Endothelial cell (in vitro differentiated cells): ENCODE measurements at places on chromosomes 5 and 9.

DNA sequence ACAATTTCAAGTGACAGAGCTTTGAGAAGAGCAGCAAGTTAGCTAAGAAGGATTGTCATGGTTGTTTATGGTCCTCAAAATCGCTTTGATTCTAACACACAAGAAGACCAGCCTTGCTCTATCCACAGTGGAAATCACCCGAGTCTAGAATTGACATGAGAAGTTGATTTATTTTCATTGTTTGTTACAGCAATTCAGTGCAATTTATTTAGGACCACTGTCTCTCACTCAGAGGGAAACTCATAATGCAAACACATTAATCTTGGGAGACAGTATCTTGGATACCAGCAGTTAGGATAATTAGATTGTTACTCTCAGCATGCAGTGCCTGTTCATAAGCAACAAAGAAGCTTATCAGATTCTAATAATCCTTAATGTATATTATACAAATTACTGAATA lies 498.9 kb downstream of the NTRK2 start:
- no peak for DNase-seq

- no peak for DNase-seq
Measured at GRCh38 chr9:107251756-107252322, 31.2 kb upstream of the RAD23B start.

- DNase-seq, result no peak
Measured at GRCh38 chr5:652773-653350, 40.3 kb downstream of the TPPP start.

- DNase-seq, result no peak
Measured at GRCh38 chr5:146082798-146083197, 22.6 kb downstream of the PLAC8L1 start.

DNA sequence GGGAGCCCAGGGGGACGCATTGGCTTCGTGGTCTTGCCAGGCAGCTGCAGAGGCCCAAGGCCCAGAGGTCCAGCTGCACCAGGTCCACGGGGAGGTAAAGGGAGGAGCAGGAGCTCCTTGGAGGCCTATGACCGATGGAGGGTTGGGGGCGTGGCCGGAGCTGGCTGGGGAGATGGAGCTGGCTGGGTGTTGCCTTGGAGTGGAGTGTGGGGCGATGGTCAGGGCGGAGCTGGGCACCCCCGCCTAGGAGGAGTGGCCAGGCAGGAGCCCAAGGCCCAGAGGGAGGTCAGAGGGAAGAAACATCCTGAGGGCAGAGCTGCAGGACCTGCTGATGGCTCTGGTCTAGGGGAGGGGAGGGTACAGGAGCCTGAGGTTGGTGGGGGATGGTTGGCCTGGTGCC lies 44.6 kb downstream of the KCNT1 start:
- DNase-seq, result no peak

- no peak for DNase-seq
Measured at GRCh38 chr9:36005891-36006290, 30.8 kb upstream of the RECK start.

DNA sequence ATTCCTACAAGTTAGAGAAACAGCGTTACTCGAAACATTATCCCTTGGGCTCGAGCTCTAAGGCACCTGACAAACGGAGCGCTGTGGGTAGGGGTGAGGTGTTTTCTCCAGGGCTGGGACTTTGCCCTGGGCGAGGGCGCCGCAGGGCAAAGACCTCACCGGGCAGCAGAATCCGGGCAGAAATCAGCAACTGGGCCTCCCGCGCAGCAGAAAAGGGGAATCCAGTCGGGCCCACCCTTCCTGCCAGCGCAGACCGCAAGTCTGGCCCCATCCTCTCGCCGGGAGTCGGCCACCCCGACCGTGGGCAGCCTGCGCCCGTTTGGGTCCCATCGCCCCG lies 430 bp upstream of the MSH3 start:
- peak; percentile 9 for DNase-seq

DNA sequence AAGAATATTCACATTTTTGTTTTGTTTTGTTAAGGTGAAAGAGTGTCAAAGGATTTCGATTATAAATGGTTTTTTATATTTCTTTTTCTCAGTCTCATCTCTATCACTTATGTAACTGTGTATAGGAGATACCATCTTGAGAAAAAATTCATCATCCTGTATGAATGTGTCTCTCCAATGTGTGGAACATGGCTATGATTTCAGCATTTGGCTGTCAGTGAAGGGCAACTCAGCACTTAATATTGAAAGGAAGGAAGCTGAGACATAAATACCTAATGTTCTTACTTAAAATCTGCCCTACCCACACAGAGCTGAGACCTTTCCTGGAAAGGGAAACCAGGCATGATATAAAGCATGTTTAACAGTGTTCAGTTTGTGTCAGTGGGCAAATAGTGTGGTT lies 474.2 kb upstream of the RIOK2 start:
- no peak for DNase-seq

GRCh38 chr5:117144086-117144485 lies 569.5 kb upstream of the SEMA6A start:
- DNase-seq, result no peak

DNA sequence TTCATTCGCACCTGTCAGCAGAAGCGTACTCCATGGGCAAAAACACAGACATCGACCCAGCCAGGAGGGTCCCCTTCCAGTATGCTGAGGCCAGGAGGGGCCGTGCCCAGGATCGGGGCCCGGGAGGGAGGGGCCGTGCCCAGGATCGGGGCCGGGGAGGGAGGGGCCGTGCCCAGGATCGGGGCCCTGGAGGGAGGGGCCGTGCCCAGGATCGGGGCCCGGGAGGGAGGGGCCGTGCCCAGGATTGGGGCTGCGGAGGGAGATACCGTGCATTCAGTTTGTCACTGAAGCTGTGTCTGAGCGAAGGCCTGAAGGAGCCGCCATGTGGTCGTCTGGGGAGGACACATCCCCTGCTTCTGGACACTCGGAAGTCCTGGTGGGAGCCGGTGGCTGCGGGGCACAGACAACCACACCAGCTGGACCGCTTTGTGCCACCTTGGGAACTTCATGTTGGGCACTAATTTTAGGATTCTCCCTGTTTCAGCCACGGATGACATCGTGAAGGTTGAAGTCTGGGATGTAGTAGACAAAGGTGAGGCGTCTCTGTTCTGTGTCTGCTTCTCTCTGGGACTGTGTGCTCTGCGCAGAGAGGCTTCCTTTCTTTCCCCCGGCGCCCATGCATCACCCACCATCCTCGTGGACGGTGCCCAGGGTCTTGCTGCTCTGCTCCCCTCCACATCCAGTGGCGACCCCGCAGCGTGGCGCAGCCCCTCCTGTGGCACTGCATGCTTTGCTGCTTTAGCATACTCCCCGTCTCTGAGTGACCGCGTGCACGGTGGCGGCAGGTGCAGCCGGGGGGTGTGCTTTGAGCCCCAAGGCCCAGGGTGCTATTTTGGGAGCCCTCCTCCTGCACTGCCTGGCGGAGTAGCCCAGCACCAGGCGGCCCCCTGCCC lies 16.7 kb upstream of the AJM1 start:
- no peak for DNase-seq

DNA sequence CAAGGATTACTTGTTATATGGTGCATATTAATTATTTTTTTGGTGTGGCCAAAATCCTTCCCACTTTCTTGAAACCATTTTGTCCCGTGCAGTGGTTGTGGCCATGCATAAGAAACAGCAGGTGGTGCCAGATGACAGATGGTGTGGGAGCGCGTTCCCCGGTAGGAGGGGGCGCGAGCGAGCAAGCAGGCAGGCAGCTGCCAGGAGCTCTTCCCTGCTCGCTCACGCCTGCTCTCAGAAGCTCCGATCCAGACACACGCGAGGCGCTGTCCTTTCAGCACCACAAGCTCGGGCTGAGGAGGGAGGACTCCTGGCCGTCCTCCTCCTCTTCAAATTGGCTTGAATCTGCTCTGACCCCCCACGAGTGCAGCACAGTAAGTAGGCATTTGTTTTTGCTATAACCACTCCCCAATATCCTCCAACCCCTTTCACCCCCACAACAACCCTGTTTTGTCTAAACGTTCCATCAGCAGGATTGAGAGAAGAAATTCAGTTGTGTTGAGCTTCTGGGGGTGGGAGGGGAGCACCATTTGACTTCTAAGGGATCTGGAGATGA lies at the start of gene NSG2:
Gene NSG2, plus strand, starts transcription at position 237 of the 556 bp plus-strand sequence. CDS start 1,050 bp downstream, outside the sequence.
- peak; percentile 93 for DNase-seq

GRCh38 chr5:90168399-90168798 lies 241.2 kb downstream of the CETN3 start:
- DNase-seq, result no peak

DNA sequence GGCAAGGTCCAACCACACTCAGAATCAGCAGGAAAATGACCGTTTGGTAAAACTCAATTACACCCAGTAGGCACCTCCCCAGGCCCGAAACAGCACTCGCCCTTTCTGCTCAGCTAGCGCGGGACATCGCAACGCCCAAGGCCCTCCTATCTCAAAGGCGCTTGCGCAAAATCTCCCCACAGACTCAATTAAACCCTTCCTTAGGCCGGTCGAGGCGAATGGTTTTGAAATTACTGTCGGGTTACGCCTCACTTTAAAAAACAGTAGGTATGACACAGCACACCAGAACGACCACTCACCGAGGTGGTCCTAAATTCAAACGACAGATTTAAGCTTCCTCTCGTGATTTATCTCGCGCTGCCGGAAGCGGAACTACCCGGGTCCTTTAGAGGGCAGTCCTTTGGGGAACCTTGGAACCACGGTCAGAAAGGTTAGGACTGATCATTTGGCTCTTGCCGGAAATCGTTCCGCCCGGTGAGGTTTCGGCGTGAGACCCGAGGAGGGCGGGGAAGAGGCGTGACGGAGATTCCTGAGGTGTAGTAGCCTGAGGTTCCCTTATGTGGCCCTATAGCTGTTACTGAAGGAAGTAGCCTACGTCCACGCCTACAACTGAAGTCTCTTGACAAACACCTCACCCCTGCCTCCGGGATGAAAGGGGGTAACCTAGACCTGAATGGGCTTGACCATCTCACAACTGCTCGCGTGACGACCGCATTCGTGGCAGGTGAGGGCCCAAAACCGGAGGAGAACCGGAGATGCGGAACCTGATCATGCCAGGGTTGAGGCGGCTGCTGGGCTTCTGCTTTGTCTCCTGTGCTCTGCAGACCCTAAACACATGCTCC lies at the start of the genes GIN1 and PPIP5K2:
Gene GIN1, minus strand, starts transcription at position 374 of the 842 bp plus-strand sequence. CDS start 11,431 bp downstream, outside the sequence.
Gene PPIP5K2, plus strand, starts transcription at position 537 of the 842 bp plus-strand sequence. CDS start 9,289 bp downstream, outside the sequence.
- DNase-seq, result peak; percentile 95

DNA sequence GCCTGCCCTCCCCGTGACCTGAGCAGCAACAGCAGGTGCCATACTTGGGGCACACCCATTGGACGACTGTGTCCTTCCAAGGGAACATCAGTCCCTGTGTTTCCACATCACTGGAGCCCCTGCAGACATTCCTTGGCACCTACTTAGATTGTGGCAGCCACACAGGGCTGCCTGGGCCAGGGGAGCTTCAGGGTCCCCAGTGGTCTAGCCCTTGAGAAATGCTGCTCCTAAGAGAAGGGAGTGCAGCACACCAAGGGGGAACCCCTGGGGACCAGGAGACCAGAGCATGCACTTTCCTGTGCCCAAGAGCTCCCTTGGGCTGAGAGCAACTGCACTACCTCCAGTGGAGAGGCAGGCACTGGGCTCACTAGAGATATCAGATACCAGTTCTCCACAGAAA lies 20.1 kb upstream of the ABLIM3 start:
- DNase-seq, result no peak

- no peak for DNase-seq
Measured at GRCh38 chr5:133669472-133669871, 57.1 kb upstream of the FSTL4 start.

DNA sequence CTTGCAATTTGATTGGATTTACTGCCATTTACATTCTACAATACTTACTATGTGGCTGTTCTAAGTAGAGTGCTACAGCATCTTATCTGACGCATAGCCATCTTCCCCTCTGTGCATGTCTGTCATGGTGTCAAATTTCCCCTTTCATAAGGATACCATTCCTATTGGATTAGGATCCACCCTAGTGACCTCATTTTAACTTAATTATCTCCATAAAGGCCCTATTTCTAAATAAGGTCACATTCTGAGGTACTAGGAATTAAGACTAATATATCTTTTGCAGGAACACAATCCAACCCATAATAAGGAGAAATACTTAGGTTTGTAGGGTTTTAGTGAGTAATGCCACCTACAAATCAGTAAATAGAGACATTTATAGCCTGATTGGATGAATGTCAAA lies 268.0 kb downstream of the ADAMTSL1 start:
- no peak for DNase-seq

GRCh38 chr9:71716138-71716909 lies 52.0 kb downstream of the CEMIP2 start:
- DNase-seq, result no peak

GRCh38 chr5:87004101-87004500 lies 263.6 kb upstream of the RASA1 start:
- no peak for DNase-seq

GRCh38 chr9:105426657-105427056 lies 21.2 kb upstream of the FSD1L start:
- DNase-seq, result no peak

DNA sequence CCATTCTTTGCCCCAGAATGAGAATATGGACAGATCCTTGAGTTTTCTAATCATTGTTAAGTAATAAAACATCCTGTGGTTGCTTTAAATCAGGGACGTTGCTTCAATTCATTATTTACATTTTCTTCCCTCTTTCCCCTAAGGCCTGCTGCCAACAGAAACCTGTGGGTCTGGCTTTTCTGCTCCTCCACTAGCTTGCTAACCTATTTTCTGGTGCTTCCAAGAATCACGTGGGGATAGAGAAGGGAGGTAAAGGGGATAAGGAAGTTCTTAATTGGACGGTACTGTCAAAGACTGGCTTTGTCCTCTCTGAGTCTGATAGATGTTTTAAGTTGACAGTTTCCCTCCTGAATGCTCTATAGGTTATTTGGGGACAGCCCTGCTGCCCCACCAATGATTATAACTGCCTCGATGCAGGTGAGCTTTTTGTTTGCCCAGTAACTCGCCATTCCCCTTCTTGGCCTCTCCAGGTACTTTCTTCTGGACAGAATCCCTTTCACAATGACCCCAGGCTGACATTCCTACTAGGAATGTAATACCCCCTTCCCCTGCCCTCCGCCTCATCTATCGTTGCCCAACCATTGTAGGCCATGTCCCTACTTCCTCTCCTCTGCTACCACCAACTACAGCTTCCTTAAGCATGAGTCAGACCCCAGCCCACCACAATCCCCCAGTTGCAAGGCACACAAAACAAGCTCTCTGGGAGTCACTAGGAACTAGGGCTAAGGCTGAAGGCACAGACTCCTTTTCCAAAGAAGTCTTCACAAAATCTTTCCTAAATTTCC lies 19.9 kb upstream of the CPEB4 start:
- DNase-seq, result no peak

DNA sequence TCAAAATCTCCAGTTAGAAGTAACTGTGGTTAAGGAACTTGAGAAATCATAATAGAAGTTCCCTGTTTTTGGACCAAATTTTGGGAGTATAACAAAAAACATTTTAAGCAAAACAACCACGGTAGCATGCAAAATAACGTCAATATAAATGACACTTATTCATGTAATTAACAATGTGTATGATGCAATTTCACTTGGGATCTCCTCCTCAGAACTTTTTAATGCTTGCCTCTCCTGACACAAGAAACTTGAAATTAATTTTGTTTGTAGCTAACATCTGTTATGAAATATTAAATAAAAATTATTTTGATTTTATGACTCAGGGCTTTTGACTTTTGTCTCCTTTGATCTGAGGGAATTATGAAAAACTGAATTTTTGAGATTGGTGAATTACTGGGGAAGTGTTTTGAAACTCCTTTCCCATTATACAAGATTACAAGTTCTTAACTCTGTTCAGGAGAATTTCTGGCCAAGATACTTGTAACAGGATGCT lies 149.7 kb downstream of the ATP10B start:
- no peak for DNase-seq

GRCh38 chr5:73682176-73682575 lies 56.2 kb downstream of the ARHGEF28 start:
- no peak for DNase-seq
